ENCODE measurements at places on chromosomes 1 and 21.

GRCh38 chr1:94772845-94773244 is 47.3 kb upstream of the SLC44A3 start:
- no peak for DNase-seq

DNA sequence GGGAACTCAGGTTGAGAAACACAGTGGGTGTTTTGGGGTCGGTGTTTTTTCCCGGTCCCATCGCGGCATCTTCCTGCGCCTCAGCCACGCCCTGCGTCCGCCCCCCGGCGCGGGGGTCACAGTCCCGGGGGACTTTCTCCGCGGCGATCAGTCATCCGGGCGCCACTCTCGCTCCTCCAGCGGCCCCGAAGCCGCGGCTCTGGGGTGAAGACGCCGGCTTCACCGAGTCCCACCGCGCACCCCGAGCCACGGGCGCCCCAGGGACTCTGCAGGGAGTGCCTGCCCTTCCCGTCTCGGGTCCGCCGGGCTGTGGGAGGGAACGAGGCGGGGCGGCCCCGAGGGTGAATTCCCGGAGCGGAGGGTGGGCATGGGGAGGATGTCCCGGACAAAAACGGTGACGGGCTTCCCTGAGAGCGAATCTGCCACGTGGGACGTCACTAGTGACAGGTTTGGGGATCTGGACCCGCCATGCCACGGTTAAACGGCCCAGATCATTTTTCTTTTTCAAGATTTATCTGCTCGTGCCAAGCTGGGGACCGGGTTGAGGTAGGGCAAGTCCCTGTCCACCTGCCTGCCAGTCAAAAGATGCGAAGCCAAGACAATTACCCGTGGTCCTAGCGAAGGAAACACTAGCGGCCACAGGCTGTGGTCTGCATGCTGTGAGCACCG is 717 bp upstream of the BATF3 start:
- DNase-seq, result peak; percentile 47

DNA sequence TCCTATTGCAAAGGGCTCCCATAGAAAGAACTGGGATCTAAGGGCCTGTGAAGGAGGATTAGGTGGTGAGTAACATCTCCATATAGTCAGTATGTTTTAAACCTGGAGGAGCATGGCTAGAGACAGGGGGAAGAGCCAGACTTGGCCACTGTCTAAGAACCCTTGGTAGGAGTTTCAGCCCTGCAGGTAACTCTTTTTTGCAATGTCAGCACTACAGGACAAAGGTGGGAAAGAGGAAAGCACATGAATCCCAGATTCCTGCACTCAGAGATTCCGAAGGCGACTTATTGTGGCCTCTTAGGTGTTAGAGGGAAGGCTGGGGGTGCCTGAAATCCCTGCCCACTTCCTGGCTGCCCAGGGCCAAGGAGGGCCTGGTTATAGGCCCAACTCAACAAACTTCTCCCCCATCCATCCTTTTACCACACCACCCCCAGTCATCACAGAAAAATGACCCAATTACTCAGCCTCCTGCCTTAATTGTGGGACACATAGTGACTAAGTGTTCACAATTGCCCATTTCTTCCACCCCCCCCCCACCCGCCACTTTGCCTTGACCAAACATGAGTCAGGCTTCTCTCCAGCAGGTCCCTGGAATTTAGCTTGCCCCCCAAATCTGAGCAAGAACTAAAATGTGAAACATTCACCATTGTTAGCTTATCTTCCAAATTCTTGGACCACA is 1.9 kb upstream of the NTNG1 start:
- no peak for DNase-seq

DNA sequence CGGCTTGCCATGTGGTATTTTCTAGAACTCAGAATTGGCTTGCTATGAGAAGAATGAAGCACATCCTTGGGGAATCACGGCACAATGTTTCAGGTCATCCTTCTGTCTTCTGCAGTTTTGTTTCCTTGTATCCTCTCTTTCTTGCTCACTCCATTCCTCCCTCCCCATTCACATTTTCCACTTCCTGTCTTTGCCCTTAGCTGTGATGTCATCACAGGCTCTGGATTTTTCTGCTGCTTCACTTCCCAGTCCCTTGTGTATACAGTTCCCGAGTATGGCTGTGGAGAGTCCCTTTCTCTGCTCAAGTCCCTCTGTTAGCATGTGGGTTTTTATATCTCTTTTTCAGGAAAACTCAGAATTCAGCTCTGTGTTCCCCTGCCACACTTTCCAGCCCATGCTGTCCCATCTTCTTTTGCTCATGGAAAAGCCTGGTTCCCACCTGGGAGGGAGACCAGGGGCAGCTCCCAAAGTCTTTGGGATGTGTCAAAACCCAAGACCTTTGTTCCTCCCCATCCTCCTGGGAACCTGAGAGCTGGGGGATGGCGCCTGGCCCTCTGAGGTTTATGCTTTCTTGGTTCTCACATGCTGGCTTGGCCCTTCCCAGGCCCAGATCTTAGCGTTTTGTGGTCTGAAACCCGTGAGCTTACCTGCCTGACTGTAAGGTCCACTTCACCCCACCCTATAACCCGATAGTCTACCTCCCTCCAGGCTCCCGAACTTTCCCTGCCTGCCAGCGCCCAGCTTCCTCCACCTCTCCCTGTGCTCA is 4.8 kb upstream of the RGS16 start:
- no peak for DNase-seq

DNA sequence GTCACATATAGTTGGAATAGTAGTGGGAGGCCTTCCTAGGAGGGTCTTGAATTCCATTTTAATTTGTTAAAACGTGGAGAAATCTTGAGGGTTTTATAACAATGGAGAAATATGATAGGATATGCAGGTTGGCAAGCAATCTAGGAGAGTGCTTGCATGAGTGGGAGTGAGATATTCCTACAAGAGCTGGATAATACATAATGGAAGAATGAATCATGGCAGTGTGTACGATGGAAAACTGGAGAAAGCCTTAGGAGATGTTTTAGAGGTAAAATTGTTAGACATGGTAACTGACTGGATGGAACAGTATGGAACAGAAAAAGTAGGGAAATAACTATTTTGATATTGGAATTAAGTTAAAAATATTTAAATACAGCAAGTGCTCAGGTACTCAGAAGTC is 352.4 kb downstream of the PTBP2 start:
- no peak for DNase-seq

GRCh38 chr1:203175237-203175826 is at the start of gene MYBPH:
Gene MYBPH, minus strand, starts transcription at chr1:203175826. Its CDS starts 71 bp downstream, at chr1:203175755.
- DNase-seq, result no peak
